ENCODE measurements at places on chromosomes 6 and 20.
A peak's percentile ranks its signal among the peaks of the same experiment; 100 is the strongest.

GRCh38 chr6:154218301-154218700 is 138.3 kb downstream of the IPCEF1 start:
- no peak for DNase-seq

DNA sequence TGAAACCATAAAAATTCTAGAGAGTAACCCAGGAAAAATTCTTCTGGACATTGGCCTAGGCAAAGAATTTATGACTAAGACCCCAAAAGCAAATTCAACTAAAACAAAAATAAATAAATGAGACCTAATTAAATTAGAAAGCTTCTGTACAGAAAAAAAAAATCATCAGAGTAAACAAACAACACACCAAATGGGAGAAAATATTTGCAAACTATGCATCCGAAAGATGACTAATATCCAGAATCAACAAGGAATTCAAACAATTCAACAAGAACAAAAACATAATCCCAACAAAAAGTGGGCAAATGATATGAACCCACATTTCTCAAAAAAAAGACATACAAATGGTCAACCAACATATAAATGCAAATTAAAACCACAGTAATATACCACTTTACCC is 242.6 kb upstream of the CDYL start:
- no peak for DNase-seq

GRCh38 chr6:30720738-30721197 is 616 bp downstream of the TUBB start:
- peak; percentile 90 for DNase-seq

DNA sequence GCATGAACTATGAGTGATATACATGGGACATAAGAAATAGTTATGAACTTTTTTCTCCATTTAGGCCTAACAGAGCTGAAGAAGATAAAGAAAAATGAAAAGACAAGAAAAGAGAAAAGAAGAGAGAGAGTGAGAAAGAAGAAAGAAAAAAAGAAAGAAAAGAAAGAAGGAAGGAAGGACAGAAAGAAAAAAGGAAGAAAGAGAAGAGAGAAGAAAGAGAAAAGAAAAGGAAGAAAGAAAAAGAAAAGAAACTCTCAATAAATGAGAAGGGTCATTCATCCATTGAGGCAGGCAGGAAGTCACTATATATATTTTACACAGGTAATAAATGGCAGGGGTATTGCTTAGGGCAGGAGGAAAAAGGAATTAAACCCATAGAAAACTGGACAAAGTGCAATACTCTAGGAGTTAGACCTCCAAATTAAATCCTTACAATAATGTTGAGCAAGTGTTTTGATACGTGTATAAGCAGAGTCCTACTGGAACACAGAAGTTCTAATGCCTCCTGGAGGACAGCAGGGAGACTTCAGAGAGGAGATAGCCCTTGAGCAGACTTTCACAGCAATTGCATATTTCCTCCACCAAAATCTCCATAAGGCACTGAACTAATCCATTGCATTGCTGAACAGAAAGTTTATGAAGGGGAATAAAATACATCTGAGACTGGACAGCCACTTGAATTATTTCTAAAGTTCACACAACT is 86.4 kb upstream of the TENT5A start:
- no peak for DNase-seq

- no peak for DNase-seq
Measured at GRCh38 chr20:57417051-57417689, 26.0 kb downstream of the RBM38 start.

DNA sequence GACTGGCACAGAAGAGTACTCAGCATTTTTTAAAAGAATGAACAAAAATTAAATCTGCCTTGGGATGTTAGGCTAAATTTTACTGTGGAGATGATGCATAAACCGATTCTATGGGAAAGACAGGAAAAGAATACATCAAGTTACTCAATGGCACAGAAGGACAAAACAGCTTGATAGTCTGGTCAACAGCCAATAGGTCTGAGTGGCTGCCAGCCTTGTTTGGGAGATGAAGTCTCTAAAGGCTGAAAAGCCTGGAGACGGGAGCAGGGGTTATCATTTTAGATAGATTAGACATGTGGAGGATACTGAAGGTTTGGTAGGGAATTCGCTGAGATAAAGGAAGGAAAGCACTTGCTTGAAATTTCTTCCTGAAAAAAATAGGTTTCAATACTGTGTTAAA is 56.3 kb upstream of the LAMA2 start:
- no peak for DNase-seq

- no peak for DNase-seq
Measured at GRCh38 chr6:160101277-160102205, 20.1 kb upstream of the SLC22A1 start.

- no peak for DNase-seq
Measured at GRCh38 chr6:166341464-166341863, 881 bp downstream of the SFT2D1 start.

- DNase-seq: no peak
Measured at GRCh38 chr6:163726037-163726695, 311.6 kb downstream of the QKI start.

GRCh38 chr6:31058128-31058894 is 48.0 kb downstream of the MUC22 start:
- peak; percentile 57 for DNase-seq

- DNase-seq: no peak
Measured at GRCh38 chr6:92906385-92906784, 513.0 kb downstream of the EPHA7 start.

- no peak for DNase-seq
Measured at GRCh38 chr6:37579444-37580067, 79.9 kb upstream of the CCDC167 start.

DNA sequence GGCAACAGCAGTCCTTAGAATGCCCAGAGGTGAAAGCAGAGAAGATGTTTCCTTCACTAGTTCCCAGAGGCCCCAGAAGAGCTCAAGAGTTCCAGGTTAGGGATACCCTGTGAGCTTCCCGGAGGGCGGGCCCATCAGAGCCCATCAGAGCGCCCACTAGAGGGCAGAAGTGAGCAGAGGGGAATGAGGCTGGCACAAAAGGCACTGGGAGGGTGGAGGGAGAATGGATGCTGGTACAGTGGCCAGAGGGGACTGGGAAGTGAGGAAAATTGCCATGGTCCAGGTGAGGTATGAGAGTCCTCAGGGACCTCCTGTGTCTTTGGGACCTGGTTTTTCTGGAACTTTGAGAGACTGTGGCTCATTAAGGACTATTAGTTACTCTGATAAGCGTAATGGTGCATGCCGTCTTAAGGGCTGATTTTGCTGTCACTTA is 57.3 kb downstream of the LINC00237 start:
- no peak for DNase-seq

- DNase-seq: no peak
Measured at GRCh38 chr6:36698196-36698595, 570 bp downstream of the RAB44 start.

GRCh38 chr6:151409260-151409659 is 17.9 kb upstream of the ZBTB2 start:
- no peak for DNase-seq

DNA sequence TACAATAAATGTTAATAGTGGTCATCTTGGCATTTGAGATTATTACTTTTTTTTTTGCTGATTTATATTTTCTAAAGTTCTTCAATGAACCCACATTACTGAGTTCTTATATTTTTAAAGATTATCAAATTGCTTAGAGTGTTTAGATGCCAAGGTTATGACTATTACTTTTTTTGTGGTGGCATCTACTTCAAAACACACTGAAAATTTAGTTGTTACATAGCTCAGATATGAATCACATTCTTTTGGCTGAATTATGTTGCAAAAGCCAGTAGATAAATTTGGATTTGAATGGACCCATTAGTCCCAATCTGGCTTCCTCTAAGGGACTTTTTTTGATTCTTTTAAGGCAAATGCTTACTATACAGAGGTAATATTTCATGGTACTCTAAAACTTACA is 8.9 kb downstream of the UTRN start:
- DNase-seq: no peak

- no peak for DNase-seq
Measured at GRCh38 chr6:88987922-88988321, 24.5 kb upstream of the RNGTT start.

DNA sequence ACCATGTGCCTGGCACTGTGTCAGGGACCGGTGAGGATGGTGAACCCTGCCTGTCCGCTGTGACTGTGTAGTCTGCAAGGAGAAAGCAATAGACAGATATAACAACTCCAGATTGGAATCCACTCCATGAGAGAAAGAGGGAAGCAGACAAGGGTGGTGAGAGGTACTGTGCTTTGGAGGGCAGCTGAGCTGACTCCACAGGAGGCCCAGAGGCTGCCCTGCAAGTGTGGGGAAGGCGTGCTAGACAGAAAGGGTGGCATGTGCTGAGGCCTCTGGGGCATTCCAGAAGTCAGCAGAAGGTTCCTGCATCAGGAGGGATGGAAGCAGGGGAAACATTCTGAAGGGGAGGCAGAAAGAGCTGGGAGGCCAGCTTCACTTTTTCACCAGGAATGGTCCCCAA is 39.3 kb upstream of the APCDD1L start:
- no peak for DNase-seq

DNA sequence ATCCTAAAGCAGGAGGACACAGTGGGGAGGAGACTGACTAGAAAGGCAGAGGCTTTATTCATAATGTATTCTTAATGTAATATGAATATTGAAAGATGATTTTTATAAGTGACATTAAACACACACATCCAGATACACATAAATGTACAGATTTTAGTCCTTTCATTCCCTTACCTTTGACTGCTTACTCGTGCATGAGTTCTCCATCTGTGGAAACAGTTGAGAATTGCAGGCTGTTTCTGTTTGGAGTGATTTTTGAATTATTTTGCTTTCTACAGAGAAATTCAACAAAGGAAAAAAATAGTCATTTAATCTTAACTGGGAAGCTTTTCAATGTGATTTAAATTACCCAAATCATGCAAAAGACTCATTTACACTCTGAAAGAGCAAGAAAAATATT is 136.5 kb downstream of the RIMS1 start:
- peak; percentile 37 for DNase-seq

- DNase-seq: no peak
Measured at GRCh38 chr20:57027777-57028176, 238.7 kb downstream of the BMP7 start.

DNA sequence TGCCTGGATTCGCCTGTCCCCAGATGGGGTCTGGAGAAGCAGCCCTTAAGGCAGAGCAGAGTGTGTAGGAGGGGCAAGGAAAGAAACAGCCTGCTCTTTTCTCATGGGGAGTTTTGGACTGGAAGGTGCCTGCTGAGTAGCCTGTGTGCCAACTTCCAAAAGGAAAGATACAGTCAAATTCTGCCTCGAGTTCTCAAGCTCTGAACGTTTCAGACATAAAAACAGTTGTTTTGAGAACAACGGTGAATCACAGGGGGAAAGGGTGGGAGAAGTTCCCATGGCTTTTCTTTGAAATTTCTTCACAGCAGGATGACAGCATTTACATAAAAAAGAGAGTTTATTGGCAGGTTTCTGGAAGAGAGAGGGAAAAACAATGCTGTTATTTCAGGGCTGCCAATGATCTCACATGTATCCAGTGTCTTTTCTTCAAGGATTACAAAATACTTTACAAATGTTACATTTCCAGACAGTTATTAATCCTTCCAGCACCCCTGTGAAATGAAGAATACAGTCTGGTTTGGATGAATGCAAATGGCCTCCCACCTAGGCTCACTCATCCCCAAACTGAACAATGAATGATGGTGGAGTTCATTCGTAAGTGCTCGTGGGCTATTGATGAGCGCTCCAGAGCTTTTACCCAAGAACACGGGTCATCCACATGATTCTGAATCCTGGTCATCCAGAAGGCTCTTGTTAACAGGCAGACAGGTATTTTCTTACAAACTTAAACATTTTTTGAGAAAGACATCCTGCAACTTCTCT is 33.8 kb upstream of the ECI2 start:
- DNase-seq: peak; percentile 45

- no peak for DNase-seq
Measured at GRCh38 chr20:24795436-24795835, 153.6 kb upstream of the CST7 start.

- no peak for DNase-seq
Measured at GRCh38 chr6:128710315-128710714, 172.6 kb upstream of the LAMA2 start.

DNA sequence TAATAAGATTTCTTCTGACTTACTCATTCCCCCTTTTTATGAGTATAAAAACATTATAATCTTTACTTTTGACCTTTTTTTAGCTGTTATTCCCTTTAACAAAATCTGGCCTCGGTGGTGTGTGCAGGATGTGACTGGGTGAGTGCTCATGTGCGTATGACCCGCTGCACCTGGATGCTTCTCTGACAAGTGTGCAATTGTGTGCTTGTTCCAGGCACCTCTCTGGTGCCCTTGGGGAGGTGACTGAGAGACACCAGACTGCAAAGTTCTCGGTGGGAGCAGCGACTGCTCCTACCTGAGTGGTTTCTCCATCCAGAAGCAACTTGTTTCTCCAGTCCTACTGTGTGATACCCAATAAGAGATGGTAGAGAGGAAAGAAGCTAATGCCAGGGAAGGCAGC is 65.0 kb downstream of the ISM1 start:
- DNase-seq: no peak

GRCh38 chr6:138287144-138287955 is 69.1 kb upstream of the PBOV1 start:
- no peak for DNase-seq

DNA sequence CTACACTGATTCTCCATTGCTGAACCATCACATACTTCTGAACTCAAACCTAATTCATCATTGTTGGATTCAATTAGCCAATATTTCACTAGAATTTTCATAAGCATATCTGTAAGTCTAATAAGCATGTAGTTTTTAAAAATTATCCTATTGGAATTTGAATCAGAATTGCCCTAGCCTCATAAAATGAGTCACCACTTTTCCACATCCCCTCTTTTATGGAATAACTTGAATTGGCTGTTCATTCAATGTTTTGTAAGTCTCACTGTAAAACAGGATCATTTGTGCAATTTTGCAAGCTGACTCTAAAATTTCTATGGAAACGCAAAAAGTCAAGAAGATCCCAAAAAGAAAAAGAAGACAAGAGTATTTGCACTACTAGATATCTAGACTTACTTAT is 141.0 kb downstream of the HACE1 start:
- DNase-seq: no peak

- no peak for DNase-seq
Measured at GRCh38 chr6:33672808-33673207, 38.7 kb downstream of the UQCC2 start.

DNA sequence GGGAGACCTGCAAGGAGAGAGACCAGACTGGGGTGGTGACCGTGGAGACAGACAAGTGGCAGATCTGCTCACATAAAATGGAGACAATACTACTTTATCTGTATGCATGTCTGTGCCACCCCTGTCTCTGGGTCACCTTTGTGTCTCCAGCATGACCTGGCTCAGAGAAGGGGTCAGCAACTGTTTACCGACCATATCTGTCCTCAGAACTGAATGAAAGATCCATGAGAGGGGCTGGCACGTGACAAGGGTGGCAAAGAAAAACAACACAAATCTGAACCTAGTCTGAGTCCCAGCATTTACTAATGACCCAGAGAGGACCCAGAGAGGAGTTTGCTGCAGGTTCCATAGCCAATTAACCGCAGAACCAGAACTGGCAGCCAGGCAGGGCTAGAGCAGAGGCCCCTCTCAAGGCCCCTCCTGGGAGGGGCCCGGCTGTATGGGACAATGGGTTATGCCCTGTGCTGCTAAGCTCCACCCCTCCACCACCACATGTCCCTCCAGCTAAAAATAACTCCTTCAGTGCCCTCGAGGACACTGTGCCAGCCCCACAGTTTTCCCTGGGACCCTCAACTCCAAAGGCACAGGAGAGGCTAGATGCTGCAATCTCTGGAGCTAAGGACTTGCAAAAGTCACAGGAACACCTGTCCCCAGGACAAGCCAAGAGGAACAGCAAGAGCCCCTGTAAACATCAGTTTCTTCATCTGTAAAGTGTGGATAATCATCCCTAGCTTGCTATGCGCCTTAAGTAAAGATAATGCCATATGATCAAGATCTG is 2.2 kb downstream of the AHCY start:
- DNase-seq: peak; percentile 3
